ENCODE measurements at places on chromosomes 1 and 21.

- DNase-seq = no peak
Measured at GRCh38 chr1:30900931-30901560, 7.5 kb downstream of the SDC3 start.

- no peak for DNase-seq
Measured at GRCh38 chr21:41964171-41964570, 10.4 kb upstream of the C2CD2 start.

GRCh38 chr1:25831569-25832196 lies 11.9 kb downstream of the MTFR1L start:
- DNase-seq = no peak

DNA sequence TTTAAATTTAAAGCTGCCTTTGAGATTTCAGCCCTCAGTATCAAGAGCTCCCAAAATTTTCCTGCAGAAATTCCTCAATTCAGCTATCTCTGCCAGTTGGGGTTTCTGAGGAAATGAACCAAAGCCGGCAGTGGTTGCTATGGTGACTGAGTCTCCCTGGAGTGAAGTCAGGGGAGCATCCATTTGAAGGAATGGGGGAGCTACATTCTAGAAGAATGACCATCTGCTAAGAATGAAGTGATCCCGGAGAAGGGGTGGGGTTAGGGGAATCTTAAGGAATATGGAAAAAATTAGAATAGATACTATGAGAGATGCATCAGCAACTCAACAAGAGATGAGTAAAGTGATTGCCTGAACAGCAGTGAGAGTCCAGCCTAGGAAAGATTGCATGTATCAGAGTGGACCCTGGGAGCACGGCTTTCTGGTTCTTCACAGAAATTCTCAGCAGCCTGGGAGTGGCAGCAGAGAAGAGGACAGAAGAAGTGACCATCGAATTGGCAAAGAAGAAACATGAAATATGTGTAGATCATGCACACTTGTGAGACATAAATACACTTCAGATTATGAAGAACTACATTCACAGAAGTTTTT lies 94.7 kb downstream of the CHD1L start:
- no peak for DNase-seq

- DNase-seq = peak; percentile 93
Measured at GRCh38 chr1:209648931-209649776, 3.1 kb downstream of the LAMB3 start.

GRCh38 chr1:46772571-46772970 lies 26.3 kb upstream of the CYP4B1 start:
- DNase-seq = no peak

GRCh38 chr1:53586765-53587164 lies 127.6 kb downstream of the DMRTB1 start:
- no peak for DNase-seq

GRCh38 chr1:154419620-154420571 lies 14.8 kb downstream of the IL6R start:
- DNase-seq = peak; percentile 83

GRCh38 chr1:24380508-24380907 lies 33.1 kb downstream of the STPG1 start:
- no peak for DNase-seq

DNA sequence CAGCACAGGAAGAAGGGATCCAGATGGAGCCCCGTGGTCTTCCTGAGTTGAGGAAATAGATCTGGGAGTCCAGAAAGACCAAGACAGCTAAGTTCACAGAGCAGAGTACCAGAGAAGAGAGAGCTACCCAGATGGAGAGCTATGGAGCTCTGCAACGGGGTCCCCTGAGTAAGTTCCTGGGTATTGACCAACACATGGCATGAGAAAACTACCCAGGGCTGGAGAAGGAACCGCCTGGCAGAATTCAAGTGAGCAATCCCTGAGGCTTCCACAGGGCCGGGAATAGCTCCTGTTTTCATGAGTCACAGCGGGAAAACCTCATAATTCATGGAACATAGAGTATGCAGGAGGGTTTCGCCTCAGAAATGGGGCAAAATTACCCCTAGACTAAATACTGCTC lies 19.7 kb downstream of the STPG1 start:
- no peak for DNase-seq

DNA sequence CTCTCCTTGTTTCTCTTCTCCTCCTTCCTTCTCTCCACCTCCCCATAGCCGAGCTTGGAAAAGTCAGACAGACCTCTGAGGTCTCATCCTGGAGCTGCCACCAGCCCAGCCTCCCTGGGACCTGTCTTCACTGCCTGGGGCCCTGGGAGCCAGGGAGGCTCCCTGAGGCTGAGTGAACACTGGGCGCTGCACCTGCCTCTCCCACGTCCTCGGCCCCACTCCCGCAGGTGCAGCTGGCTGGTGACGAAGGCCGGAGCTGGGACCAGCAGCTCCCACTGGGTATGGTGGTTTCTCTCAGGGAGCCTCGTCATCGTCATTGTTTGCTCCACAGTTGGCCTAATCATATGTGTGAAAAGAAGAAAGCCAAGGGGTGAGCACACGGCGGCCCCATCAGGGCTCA lies 5.3 kb downstream of the TNFRSF14 start:
- DNase-seq = no peak

- DNase-seq = no peak
Measured at GRCh38 chr1:9909234-9910046, 629 bp downstream of the CTNNBIP1 start.

GRCh38 chr1:98749152-98749756 lies 87.7 kb downstream of the SNX7 start:
- peak; percentile 46 for DNase-seq

GRCh38 chr1:230282157-230282556 lies 144.0 kb downstream of the PGBD5 start:
- DNase-seq = no peak

GRCh38 chr1:8217011-8217711 lies 100.8 kb upstream of the SLC45A1 start:
- peak; percentile 43 for DNase-seq

GRCh38 chr1:183278739-183279591 lies 92.9 kb downstream of the LAMC2 start:
- peak; percentile 29 for DNase-seq

- DNase-seq = no peak
Measured at GRCh38 chr1:53783056-53783455, 44.1 kb upstream of the GLIS1 start.

GRCh38 chr1:192581131-192581927 lies 5.8 kb downstream of the RGS1 start:
- DNase-seq = no peak

- DNase-seq = no peak
Measured at GRCh38 chr21:46021978-46022544, 40.5 kb downstream of the COL6A1 start.

DNA sequence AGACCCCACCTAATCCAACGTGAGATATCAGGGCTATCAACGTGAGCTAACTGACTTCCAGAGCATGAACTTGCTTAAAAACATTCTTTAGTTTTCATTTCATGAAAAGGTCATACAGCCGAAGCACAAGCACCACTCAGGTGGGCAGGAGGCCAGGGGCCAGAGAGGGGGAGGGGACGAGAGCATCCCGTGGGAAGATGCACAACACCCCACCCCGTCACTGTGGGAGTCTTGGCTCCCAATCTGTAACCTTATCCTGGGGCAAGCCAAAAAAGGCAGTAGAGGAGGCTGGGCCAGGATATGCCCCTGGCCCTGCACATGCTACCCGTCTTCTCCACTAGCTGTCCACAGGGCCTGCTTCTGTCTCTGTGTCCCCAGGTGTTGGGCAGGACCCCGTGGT lies 31.4 kb downstream of the SSBP3 start:
- no peak for DNase-seq

- DNase-seq = no peak
Measured at GRCh38 chr21:45326169-45326851, 38.6 kb upstream of the POFUT2 start.

- DNase-seq = no peak
Measured at GRCh38 chr1:65471861-65472332, 51.4 kb downstream of the LEPR start.

- no peak for DNase-seq
Measured at GRCh38 chr1:5551274-5551975, 440.8 kb downstream of the NPHP4 start.

GRCh38 chr21:33293811-33294216 lies 27.6 kb downstream of the IL10RB start:
- no peak for DNase-seq

- no peak for DNase-seq
Measured at GRCh38 chr1:12778907-12779306, 5.4 kb downstream of the PRAMEF12 start.

DNA sequence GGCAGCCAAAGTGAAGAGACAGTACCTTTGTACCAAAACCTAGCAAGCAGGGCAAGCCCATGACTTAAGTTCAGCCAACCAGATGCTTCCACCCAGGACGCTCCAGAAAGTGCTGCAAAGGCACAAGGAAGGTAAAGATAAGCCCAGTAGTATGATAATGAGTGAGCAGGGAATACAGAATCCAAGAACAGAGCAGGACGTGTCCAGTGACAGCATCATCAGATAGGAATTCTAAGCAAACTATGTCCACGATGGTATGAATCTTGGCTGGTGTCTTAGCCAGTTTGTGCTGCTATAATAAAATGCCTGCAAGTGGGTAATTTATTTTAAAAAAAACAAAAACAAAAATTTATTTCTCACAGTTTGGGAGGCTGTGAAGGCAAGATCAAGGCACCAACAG lies 13.6 kb downstream of the GJA4 start:
- no peak for DNase-seq

GRCh38 chr1:65179148-65179547 lies 31.1 kb downstream of the AK4 start:
- DNase-seq = no peak

GRCh38 chr1:91753878-91754277 lies 132.1 kb downstream of the TGFBR3 start:
- no peak for DNase-seq

DNA sequence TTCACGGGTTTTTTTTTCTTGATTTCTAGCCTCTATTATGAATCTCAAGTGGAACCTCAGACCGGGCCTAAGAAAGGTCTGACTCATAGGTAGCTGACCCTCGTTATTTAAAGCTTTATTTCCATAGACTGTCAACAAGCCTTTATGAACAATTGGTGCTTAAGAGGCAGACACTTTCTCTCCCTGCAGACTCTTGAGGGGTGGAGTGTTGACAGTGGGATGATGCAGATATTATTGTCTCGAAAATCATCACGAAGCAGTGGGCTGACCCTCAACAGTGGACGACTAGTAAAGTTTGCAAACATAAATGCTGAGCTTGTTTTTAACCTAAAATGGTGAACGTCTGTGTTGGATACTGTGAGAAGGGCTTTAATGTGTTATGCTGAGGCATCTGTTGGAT lies 1.8 kb downstream of the SFT2D2 start:
- DNase-seq = no peak

- no peak for DNase-seq
Measured at GRCh38 chr1:183879494-183879893, 74.6 kb downstream of the RGL1 start.

GRCh38 chr1:32894681-32895080 lies 6.5 kb downstream of the TMEM54 start:
- no peak for DNase-seq

GRCh38 chr1:243254233-243254926 lies 701 bp downstream of the CEP170 start:
- peak; percentile 93 for DNase-seq

- no peak for DNase-seq
Measured at GRCh38 chr1:58466630-58467241, 79.8 kb downstream of the OMA1 start.

DNA sequence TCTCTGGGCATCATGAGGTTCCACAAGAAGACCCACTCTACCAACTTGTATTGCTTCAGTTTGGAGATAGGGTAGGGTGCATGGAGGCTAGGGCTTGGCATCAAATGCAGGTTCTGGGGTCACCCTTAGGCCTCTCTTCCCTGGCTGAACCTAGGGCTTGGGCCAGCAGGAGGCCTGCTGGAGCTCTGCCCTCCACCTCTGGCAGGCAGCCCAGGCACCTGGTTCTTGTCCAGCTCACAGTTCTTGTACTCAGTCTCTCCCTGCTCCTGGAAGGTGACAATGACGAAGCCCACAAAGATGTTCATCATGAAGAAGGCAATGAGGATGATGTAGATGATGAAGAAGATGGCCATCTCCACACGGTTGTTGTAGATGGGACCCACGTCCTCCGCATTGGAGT lies 37.5 kb upstream of the KIF21B start:
- DNase-seq = no peak

- DNase-seq = peak; percentile 59
Measured at GRCh38 chr1:19435851-19436455, 49.4 kb downstream of the CAPZB start.

- peak; percentile 10 for DNase-seq
Measured at GRCh38 chr1:31571340-31572295, 4.7 kb upstream of the TINAGL1 start.

- no peak for DNase-seq
Measured at GRCh38 chr1:15592285-15592684, 7.4 kb upstream of the AGMAT start.

- no peak for DNase-seq
Measured at GRCh38 chr1:95169548-95169947, 52.4 kb downstream of the TLCD4 start.

GRCh38 chr21:42674351-42674940 lies 21.0 kb downstream of the PDE9A start:
- DNase-seq = no peak

- DNase-seq = no peak
Measured at GRCh38 chr1:231161667-231162296, at the start of gene TRIM67. TRIM67 (plus strand) TSS chr1:231162058; CDS start chr1:231162970, 912 bp downstream.

DNA sequence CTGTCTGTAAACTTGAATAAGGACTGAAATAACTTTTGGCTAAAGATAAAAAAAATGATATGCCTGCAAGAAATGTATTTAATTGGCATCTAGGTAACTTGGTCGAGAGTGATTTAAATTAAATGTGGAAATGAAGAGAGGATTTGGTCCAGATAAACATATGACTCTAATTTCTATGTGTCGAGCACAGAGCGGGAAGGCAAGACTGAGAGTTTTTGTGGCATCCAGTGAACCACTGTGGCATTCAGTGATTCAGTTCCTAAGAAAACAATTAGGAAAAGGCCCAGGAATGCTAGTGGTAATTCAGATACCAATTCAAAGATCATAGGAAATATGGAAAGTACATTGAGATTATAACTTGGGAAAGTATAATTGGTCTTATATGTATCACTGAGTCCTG lies 39.6 kb downstream of the PDE4B start:
- no peak for DNase-seq

DNA sequence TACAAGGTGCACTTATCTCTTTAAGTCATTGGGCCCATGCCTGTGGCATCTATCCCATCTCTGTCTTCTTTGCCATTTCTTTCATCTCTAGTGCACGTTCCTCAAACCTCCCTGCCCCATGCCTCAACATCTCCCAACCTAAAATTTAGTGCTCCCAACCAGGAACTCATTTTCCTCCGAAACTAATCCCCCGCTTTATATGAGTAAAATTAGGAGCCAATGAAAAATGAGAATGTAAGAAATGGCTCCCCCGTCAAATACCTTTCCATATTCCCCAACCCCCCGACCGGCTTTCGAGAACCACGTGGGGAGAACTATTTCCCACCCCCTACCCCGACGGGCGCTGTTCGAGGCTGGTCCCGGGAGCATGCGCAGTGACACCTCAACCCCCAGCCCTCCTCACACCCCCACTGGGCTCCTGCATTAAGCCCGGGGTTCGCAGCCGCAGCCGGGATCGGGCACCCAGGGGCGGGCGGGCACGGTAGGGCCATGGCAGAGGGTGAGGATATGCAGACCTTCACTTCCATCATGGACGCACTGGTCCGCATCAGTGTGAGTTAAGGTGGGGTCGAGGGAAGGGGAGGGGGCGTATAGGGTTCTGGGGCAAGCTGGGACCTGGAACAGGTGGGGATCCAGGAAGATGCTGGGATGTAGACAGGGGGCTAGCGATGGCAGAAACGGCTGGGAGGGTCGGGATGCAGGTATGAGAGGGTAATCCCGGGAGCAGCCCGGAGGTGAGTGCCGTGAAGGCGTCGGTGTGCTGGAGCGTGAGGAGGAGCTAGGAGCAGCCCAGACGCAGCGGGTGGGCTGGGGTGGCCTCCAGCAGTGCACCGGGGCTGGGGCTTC lies at the start of gene TRIM46:
Gene TRIM46, plus strand, starts transcription at position 372 of the 846 bp plus-strand sequence. Its CDS starts 118 bp downstream, at position 490.
- no peak for DNase-seq

GRCh38 chr21:46064870-46065214 lies 33.1 kb upstream of the COL6A2 start:
- no peak for DNase-seq

All from inflammatory macrophage (primary cell).